Liver (tissue), 10 donors: ENCODE measurements at places on chromosomes 4 and X.

DNA sequence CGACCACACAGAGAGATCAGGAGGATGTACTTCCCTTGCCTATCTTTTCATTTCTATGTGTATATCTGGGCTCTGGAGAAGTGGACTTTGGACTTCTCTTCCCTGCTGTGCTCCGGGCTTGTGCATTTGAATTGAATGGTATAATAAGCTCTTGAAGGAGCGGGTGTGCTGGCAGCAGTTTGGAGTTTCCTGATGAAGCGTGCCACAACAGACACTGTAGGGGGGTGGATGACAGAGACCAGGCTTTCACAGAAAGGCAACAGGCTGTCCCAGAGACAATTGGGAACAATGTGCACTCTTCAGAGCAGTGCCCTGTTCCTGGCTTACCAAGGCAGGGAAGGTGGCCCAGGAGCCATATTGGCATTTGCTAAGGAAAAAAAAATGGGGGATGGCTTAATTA is 170.1 kb downstream of the FRMPD4 start:
- H3K4me1 ChIP-seq = peaks cover 3% of the 10 kb centered on the region
- DNase-seq = no peak
- no peaks in the 10 kb centered on the region for H3K27me3 ChIP-seq
- H3K36me3 ChIP-seq = no peaks in the 10 kb centered on the region

- H3K36me3 ChIP-seq = no peaks in the 10 kb centered on the region
- no peak overlapping the region for H3K27ac ChIP-seq
- no peak for DNase-seq
- no peaks in the 10 kb centered on the region for H3K27me3 ChIP-seq
Observed at GRCh38 chr4:54547299-54548097, 110.3 kb upstream of the KIT start.

DNA sequence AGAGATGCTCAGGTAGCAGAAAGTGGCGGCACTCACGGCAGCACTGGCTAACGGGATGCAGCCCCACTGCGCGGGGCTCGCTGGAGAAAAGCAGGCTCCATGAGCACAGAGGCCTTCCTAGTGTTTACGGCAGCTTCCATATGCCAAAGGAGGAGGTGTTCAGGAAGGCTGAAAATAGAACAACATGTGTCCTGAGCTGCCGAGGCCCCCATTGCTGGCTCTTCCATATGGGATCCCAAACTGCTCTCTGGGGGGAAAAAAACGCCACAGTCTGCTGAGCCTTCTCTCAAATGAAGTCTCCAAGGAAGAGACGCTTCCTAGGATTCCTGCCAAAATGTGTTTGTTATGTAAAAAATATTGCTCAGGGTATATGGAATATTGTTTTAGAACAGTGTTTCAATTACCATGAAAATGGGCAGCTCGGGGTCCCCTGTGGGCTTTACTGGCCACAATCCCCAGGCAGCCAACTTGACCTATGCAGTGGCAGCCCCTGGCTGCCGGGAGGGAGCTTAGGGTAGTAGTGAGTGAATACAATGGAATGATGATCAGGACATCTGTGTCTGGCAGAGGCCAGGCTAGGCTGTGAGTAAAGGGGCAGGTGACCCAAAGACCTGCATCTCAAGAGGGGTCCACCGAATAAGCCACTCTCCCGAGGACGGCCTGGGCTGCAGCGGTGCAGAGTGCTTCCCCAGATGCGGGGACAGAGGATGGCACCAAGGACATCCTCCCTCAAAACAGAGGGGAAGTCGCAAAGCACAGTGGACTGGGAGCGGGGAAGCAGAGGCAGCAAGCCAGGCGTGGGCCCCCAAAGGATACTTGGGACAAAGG is 170.1 kb downstream of the AFAP1 start:
- H3K27me3 ChIP-seq = no peaks in the 10 kb centered on the region
- no peaks in the 10 kb centered on the region for H3K4me1 ChIP-seq
- no peak overlapping the region for H3K27ac ChIP-seq
- no peak overlapping the region for H3K4me3 ChIP-seq
- no peaks in the 10 kb centered on the region for H3K36me3 ChIP-seq

DNA sequence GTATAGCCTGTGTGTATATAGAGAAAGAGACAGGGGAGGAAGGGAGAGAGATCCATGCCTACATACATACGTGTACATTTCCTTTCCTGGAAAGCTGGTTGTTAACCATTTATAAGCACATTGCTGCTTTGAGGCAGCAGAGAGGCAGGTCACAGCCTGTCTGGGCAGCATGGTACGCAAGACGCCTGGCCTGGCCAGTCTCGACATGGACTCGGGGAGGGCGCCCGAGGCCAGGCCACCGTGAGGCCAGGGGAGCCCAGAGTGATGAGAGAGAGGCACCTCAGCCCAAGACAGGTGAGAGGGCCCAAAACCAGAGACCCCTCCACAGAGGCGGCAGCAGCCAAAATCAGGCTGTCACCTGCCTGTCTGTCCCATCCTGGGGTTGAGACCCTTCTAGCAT is 3.9 kb downstream of the TREX2 start:
- no peak for DNase-seq
- no peak overlapping the region for H3K4me3 ChIP-seq

GRCh38 chr4:82785611-82786400 is 12.8 kb downstream of the SCD5 start:
- H3K4me1 ChIP-seq = no peaks in the 10 kb centered on the region
- no peaks in the 10 kb centered on the region for H3K36me3 ChIP-seq
- no peak overlapping the region for H3K4me3 ChIP-seq
- no peak overlapping the region for H3K27ac ChIP-seq
- no peaks in the 10 kb centered on the region for H3K27me3 ChIP-seq

GRCh38 chr4:5213087-5213595 is 161.9 kb downstream of the STK32B start:
- H3K4me3 ChIP-seq = no peak overlapping the region
- no peaks in the 10 kb centered on the region for H3K36me3 ChIP-seq
- H3K27ac ChIP-seq = no peak overlapping the region

DNA sequence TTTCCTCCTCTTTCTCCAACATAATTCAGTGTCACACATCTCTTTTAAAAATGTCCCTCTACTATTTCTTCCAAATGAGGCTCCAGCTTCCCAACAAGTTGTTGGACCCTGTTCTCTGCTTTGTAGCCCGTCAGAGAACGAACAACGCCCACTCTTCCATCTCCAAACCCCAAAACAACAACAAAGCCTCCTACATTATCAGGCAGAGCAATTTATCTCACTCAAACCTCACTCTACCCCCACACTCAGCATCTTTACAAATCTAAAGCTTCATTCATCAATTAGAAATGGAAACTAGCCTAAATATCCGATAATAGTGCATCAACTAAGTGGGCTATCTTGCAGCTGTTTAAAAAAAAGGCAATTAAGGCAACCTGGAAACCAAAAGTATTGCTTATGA is 20.5 kb downstream of the SUPT20HL2 start:
- no peak overlapping the region for H3K4me3 ChIP-seq
- H3K36me3 ChIP-seq = no peaks in the 10 kb centered on the region
- no peaks in the 10 kb centered on the region for H3K27me3 ChIP-seq
